Stimulated activated CD8-positive, alpha-beta memory T cell treated with anti-CD3 and anti-CD28 coated beads, Interleukin-4, amount 100 ng/mL, for 24 hours (primary cell): ENCODE measurements at places on chromosomes 2 and 18.

- DNase-seq: no peak
Measured at GRCh38 chr2:72386288-72386687, 238.6 kb upstream of the CYP26B1 start.

DNA sequence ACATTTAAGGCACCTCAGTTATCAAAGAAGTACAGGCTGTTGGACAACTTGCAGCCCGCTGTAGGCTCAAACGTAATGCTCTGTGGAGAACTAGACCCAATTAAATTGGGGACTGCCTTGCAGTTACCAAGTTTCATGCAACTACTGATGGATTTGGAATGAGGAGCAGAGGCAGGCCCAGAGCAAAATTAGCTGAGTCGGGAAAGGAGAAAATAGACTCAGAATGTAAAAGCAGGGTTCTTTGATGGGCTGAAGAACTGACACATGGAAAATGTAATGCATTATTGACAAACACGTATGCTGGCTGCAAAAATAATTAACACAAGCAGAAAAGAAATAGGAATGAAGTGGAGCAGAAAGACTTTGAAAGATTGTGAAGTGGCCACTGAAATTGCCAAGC, 432.7 kb upstream of the HNRNPA3 start:
- no peak for DNase-seq

- no peak for DNase-seq
Measured at GRCh38 chr18:13973061-13973575, 57.8 kb upstream of the MC2R start.

GRCh38 chr18:29002747-29003146, 825.8 kb upstream of the CDH2 start:
- no peak for DNase-seq

- no peak for DNase-seq
Measured at GRCh38 chr2:219628986-219629901, 1.8 kb downstream of the SLC4A3 start.

DNA sequence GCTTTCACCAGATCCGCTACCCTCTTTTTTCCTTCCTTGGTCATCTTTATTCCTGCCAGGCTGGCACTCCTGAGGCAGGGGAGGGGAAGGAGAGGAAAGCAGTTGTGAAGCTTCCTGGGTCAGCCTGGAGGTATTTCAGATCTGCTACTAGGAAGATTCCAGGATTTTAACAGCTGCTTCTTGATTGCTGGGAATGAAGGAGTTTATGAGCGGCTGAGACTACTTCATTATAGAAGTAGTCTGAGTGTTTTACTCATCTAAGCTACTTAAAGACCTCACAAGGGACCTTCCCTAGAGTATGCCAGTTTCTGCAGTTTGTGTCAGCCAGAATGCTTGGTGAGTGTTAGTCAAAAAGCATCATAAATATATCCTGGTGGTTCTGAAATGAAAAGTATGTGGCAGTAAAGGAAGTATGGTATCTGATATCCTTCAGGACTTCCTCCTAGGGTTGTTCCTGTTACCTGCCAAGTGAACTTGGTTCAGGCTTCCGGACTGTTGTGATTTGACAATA, 1.9 kb downstream of the TANC1 start:
- DNase-seq: no peak
